ENCODE measurements at places on chromosomes 2 and 18. TPM values are rescaled to one million over a fixed set of nuclear protein-coding genes. Genes with fewer than 3 reads are reported as not detected.

GRCh38 chr18:25736516-25736915 lies 353.9 kb downstream of the SS18 start:
- no peaks in the 10 kb centered on the region for H3K4me1 ChIP-seq
- no peak overlapping the region for H3K27ac ChIP-seq
- no peak overlapping the region for H3K4me3 ChIP-seq
- no peaks in the 10 kb centered on the region for H3K36me3 ChIP-seq

- no peaks in the 10 kb centered on the region for H3K27me3 ChIP-seq
- no peak overlapping the region for H3K27ac ChIP-seq
- H3K4me3 ChIP-seq: no peak overlapping the region
- H3K4me1 ChIP-seq: no peaks in the 10 kb centered on the region
Observed at GRCh38 chr18:78772360-78773302, 207.0 kb upstream of the SALL3 start.

DNA sequence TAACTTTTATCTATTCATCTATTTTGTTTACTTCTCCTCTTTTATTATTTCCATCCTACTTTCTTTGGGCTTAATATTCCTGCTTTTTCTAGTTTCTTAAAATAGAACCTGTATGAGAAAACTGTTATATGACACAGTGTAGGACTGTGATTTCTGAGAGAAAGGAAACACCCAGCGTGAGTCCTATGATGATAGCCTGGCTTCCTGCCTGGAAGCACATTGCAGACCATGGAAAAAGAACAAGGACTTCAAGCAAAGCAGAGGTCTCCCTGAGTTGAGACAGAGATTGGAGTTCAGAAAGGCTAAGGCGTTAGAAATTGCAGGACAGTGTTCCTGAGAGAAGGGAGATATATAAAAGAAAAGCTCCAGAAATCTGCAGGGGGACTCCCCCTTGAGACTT lies 7.8 kb downstream of the RBM44 start:
- no peaks in the 10 kb centered on the region for H3K4me1 ChIP-seq
- H3K27me3 ChIP-seq: no peaks in the 10 kb centered on the region
- no peak overlapping the region for H3K27ac ChIP-seq

The DNAH6 gene
- polyA plus RNA-seq: 1.4 TPM

The DNAJC5G gene
- polyA plus RNA-seq: not detected

GRCh38 chr2:144835634-144836350 lies 315.9 kb upstream of the ZEB2 start:
- H3K27me3 ChIP-seq: no peaks in the 10 kb centered on the region
- DNase-seq: no peak
- H3K4me1 ChIP-seq: no peaks in the 10 kb centered on the region
- H3K27ac ChIP-seq: no peak overlapping the region
- no peaks in the 10 kb centered on the region for H3K36me3 ChIP-seq
- no peak overlapping the region for H3K4me3 ChIP-seq

The TGFA gene
- polyA plus RNA-seq: 10.7 TPM
